ENCODE measurements at places on chromosomes 12 and 14. TPM values are rescaled to one million over a fixed set of nuclear protein-coding genes. Genes with fewer than 3 reads are reported as not detected.
A peak's percentile ranks its signal among the peaks of the same experiment; 100 is the strongest.

GRCh38 chr14:22268875-22269274 is 320.1 kb downstream of the DAD1 start:
- DNase-seq = no peak

The CDCA3 gene
- 3.9 TPM for total RNA-seq

GRCh38 chr12:28742791-28743190 is 406.3 kb upstream of the FAR2 start:
- no peak for DNase-seq

DNA sequence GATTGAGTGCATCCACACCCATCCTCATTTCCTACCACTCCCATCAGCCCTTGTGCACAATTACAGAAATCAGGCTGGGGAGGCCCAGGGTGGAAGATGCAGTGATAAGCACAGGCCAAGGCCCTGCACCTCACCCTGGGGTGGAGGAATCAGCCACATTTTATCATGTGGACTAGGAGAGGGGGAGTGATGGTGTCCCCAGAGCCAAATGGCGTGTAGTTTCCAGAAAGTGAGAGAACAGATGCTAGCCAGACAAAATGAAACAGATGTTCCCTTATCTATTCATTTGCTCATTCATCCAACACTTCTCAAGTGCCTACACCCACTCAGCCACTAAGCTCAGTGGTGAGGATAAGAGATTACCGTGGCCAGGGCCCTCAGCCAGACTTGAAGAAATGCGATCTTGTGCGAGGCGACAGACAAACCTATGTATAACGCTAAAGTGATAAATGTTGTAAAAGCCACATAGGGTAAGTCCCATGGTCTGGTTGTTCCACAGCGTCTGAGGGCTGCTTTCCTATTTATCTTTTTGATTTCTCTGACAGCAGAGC is 93.6 kb downstream of the STAB2 start:
- DNase-seq = peak; percentile 25

The ANO2 gene
- total RNA-seq = 3.6 TPM

DNA sequence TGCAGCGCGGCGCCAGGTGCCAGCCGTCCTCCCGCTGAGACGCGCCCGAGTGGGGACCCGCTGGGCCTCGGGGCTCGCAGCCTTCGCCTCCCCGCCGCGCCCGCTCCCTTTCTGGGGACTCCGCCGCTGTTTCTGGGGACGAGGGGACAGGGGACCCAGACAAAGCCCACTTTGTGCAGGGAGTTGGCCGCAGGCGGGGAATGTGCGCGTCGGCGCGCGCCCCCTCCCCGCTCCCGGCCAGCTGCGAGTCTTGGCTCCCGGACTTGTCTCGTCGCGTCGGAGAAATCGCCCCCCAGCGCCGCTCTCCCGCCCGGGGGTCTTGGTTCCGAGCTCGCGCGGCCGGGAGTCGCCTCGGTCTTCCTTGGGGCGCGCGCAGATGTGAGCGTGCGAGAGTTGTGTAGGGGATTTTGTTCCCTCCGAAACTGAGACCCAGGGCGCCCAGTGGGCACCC is 717 bp downstream of the VASH1 start:
- DNase-seq = no peak

The GRIP1 gene
- 104 TPM for total RNA-seq

The KRT72 gene
- not detected for total RNA-seq

DNA sequence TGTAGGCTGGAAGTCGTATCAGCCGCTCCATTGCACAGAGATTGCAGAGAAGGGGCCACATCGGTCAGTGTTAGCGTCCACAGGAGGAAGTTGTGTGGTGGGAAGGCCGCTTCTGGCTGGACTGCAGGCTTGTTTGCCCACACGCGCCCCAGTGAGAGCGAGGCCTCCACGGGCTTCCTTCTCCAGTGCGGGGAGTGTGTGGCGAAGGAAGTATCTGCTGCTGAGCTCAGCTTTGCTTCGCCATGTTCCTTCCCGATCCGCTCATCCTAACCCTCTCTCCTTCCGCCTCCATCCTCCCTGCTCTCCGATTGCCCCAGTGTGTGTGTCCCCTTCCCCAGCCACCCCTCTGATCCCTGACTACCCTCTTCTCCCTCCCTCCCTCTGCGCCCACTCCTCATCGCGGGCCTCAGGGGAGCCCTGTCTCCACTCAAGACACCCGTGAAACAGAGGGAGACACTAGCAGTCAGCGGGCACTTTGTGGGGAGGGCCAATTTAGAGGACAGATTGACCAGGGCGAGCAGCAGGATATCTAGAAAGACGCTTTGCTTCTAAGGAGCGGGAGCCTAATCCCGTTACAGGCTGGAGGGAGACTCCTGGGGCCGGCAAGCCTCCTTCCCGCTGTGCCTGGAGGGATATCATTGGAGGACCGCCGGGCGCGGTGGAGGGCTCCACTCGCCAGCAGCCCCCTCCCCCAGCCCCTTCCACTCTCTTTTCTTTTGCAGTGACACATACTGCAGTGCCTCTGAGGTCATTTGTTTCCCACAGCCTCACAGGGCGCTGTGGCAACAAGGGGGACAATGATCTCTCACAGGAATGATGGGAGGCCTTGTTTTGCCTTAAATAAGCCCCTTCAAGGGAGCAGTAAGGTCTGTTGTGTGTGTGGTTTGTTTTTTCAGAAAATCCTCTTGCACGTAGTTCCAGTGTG is 428.8 kb downstream of the ZFP36L1 start:
- DNase-seq = peak; percentile 25

The DAO gene
- not detected for total RNA-seq

The ADAM21 gene
- total RNA-seq = 0.16 TPM

DNA sequence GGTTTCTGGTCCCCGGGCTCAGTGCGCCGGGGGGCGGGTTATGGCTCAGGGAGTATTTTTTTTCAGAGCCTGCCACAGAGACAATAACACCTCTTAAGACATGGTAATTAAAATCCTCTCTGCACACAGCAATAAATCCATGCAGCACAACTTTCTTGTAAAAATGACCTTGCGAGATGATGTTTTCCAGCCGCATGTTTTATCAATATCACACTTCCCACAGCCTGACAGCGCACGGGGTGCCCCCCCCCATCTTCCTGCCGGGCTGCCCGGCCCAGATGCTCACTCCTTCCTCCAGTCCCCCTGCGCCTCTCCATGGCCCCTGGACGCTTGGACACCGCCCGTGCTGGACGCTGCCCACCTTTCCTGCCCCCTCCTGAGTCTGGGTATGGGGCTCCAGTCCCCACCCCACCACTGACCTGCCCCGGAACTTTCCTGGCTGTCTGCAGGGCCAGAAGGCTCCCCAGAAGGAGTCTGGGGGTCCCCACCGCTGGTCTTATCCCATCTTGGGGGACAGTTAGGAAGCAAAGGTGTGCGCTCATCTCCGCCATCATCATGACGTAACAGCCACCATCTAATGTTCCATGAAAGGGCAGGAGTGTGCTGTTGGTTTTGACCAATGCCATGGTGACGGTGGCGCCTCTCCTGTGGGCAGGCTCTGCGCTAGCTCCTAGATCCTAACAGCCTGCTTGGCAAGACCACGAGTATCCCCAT is 182.9 kb downstream of the KIF26A start:
- no peak for DNase-seq

The IAPP gene
- not detected for total RNA-seq

The CLEC2A gene
- total RNA-seq = not detected

The ZDHHC22 gene
- total RNA-seq = 12.0 TPM

- no peak for DNase-seq
Measured at GRCh38 chr14:93317875-93318807, 14.7 kb downstream of the BTBD7 start.

GRCh38 chr12:57166971-57167371 is 19.6 kb upstream of the LRP1-AS start:
- DNase-seq = peak; percentile 14

Measured in occipital lobe (tissue), 3 donors.